ENCODE measurements at places on chromosomes 3 and 15.

DNA sequence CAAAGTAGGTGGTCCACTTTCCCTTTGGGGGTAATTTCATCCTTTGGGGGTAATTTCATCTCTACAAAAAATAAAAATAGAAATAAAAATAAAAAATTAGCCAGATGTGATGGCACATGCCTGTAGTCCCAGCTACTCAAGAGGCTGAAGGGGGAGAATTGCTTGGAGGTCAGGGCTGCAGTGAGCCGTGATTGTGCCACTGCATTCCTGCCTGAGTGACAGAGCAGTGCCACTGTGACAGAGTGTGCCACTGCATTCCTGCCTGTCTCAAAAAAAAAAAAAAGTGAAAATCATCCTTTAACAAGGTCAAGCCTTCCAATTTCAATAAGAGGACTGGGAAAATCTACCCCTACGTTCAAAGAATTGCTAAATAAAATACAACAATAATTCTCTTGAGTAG, 22.8 kb downstream of the SERP1 start:
- no peak for DNase-seq

DNA sequence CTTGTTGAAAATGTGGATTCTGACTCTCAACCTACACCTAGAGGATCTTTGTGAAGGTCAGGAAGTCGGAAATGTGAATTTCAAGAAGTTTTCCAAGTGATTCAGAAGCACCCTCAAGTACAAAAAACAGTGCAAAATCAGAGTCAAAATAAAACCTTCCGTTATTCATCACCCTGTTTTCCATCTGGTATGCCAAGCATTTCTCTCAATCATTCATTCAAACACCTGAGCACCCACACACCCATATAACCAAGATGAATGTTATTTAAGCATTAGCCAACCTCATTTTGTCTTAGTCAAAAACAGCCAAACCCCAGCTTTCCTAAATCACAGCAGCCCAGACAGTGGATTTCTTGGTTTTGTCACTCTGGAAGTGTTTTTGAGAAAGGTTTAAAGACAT, 91.1 kb downstream of the OSBPL10 start:
- no peak for DNase-seq

DNA sequence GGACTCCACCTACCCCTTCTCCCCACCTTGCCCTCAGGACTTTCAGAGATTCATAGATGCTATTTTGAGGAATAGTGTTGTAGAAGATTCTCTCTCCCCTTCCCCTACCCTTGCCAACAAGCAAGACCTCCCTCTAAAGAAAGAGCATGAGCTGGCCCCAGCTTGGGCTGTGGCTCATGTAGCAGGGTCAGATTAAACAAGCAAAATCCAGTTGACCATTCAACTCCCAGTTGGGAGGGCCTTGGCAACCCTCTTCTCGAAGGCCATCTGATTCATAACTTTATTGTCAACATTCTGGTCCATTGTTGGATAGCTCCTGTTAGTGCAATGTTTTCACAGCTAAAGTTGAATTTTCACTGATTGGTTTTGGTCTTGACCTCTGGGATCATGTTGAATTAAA, 41.1 kb downstream of the TNFAIP8L3 start:
- no peak for DNase-seq

GRCh38 chr3:80244390-80244789, 476.6 kb upstream of the ROBO1 start:
- no peak for DNase-seq
